ENCODE measurements at places on chromosomes 5 and 9.

DNA sequence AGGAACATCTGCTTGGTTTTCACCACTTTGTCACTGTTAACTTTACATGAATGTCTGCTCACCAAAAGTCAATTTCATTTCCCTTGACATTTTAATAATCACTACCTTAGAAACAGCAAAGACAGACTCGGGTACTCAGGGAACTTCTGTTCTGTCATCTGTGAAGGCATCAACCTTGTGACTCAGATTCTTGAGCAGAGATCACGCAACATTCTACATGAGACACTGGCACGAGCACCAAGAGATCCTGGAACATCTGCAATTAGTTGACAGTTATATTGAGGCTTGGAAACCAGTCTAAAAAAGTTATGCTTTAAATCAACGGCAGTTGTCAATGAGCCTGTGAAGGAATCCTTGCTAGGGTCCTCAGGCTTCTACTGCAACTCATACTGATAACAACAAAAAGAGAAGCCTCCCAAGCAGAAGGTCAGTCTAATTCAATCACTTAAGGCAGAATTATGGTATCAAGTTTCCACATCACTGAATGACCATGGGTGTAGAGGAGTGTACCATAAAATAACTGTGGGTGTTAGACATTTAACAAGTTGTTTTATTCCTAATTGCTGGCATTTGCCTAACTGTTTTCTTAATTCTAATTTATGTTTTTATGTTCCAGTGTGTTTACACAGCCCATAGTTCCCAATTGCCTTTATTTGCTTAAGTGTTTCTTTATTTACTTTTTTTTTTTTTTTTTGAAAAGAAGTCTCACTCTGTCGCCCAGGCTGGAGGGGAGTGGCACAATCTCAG is 3.3 kb upstream of the PBX3 start:
- no peak for DNase-seq

GRCh38 chr9:109556061-109556460 is 58.0 kb upstream of the PTPN3 start:
- DNase-seq = no peak

- no peak for DNase-seq
Measured at GRCh38 chr5:134149571-134150303, 27.0 kb downstream of the SKP1 start.

GRCh38 chr9:73151653-73152542 is at the start of gene ANXA1:
ANXA1 (plus strand) TSS chr9:73151865; CDS start chr9:73158536, 6,671 bp downstream.
- no peak for DNase-seq

DNA sequence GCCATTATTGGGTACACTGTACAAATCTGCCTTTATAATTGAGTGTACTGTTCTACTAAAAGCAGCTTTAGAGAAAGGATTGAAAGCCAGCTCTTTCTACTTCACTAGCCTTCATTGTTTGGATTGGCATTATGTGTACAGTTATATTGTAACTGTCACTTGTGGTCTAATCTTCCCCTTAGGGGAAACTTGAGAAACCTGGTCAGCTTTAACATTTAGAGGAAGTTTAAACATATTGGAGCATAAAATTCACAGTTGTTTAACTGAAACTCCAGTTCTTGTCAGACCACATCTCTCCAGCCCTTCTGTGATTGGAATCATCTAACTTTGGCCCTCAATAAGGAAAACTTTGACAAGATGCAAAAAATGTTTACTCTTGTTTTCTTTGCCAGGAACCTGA is 24.6 kb downstream of the PIK3R1 start:
- DNase-seq = no peak

DNA sequence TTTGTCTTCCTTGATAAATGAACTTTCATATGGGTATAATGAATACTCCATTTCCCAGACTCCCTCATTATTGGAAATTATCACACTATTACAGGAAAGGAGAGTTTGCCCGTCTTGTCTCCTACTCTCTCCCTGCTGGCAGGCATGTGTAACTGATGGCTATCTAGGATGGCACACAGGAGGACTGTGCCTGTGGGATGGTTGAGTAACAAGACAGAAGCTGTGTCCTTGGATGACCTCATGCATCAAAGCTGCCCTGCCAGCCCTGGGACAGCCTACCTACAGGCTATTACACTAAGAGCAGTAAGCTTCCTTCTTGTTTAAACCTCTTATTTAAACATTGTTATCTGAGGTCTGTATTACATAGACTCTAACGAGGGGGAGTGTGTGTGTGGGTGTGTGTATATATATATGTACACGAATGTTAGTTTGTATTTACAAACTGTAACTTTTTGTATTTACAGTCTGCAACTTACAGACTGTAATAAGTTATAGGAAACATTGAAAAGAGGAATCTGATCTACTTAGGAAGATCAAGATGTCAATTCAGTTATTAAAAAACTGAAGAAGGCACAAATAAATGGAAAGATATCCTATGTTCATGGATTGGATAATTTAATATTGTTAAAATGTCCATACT is 247.6 kb upstream of the ACO1 start:
- no peak for DNase-seq

DNA sequence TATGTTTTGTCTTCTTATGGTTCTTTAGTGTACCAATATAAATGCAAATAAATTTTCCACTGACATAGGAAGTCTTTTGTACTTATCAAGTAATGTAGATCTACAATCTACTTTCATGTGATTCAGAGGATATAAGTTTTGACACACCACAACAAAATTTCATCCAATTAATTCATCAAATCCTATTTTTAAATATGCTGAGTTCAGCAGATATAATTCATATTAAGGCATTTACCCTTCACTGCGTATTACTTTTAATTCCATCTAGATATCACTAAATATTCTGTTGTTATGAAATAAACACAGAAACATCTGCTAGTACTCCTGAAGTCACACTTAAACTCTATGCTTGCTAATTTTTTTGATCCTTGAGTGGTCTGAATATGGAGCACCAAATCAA is 19.8 kb upstream of the ZNF354A start:
- DNase-seq = no peak

GRCh38 chr5:607541-608428 is 4.4 kb upstream of the CEP72 start:
- DNase-seq = no peak

DNA sequence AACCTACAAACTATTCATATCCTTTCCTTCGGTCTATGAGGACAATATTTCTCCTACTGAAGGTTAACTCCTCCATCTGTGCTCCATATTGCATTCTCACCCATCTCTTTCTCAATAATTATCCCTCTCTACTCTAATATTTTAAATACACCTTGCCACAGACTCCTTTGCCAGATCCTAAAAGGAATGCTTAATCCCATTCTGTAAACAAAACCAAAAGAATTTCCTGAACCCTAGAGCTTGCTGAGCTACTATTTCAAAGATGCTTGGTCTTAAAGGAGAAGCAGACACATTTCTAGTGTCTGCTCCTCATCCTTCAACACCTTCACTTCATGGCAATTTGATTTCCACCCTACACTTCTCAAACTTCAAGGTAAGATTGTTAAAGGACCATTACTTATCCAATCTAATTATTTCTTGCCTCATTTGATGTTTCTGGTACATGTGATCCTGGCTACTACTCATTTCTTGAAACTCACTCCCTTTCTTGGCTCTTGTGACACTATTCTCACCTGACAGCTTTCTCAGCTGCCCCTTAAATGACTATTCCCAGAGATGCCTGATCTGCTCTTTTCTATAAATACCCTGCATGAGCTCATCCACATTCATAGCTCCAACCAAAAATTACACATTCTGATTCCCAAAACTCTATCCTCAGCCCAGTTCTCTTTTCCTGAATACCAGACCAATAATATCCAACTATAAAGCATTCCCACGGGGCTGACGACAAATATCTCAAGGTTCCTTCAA is 20.2 kb downstream of the HOMER1 start:
- no peak for DNase-seq

DNA sequence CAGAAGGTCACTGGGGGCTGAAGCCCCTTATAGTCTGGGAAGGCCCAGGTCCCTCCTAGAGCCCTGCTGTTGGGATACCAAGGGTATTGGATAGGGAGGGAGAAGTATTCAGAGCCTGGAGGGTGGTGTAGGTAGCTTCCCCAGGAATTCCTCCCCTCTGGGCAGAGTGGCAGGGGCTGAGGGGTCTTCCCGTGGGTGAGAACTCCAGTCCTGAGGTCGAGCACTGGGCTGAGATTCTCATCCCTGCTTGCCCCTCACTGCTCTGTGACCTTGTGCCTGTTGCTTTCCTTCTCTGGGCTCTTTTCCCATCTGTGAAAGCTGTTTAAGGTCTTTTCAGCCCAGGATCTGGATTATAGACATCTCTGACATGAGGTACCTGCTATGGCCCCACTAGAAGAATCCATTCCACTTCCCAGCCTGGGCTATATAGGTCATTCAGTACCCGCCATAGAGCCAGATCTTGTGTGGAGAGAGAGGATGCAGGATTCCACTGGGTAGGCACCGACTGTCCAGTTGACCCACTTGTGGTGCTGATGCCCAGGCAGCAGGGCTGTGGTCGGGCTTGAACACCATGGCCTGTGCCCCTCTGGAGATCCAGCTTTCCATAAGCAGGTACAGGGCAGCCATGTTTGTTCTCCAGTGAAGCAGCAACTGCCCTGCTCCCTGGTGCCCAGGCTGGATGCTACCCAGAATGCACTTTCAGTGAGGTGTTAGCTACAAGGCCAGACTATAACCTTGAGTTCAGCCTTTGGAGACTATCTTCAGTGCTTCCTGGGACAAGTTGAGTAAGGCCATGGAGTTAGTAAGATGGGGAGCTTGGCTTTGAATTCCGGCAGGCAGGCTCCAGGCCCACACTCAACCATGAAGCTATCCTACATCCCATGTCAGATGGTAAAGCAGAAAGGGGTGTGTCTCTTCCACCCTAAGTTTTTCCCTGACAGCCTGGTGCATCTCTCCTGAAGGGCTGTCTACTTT is 60.1 kb downstream of the AMBP start:
- no peak for DNase-seq

GRCh38 chr9:27108981-27109541 is at the start of gene TEK:
TEK (plus strand) TSS chr9:27109225; CDS start chr9:27109591, 366 bp downstream.
- no peak for DNase-seq

GRCh38 chr5:168305281-168305680 is 13.8 kb downstream of the WWC1 start:
- DNase-seq = no peak

GRCh38 chr9:118128313-118128712 is 424.1 kb downstream of the TLR4 start:
- DNase-seq = no peak

GRCh38 chr5:56861893-56862485 is 46.6 kb downstream of the MAP3K1 start:
- no peak for DNase-seq

DNA sequence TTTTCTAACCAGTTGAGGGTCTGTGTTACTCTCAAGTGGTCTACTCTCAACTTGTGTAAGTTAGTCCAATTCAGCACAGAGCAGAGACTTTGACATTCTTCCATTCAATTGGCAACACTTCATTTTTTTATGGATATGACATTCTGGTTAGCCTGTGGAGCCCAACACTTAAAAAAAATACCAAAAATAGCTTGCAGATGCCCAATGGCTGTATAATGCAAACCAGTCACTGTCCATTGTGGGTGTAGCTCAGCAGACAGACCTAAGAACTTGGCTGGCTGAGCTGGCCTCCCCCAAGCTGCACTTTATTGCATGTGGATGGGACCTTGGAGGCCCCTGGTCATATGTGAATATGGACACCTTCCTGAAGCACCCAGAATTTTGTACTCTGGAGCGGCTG is 103.2 kb downstream of the DPYSL3 start:
- no peak for DNase-seq

GRCh38 chr5:54861212-54861894 is 124.0 kb downstream of the ESM1 start:
- no peak for DNase-seq

GRCh38 chr5:75037106-75037505 is 15.3 kb downstream of the GCNT4 start:
- DNase-seq = no peak

- no peak for DNase-seq
Measured at GRCh38 chr9:77830618-77831285, 182.6 kb upstream of the GNA14 start.

GRCh38 chr5:15472116-15472515 is 27.9 kb upstream of the FBXL7 start:
- DNase-seq = no peak

- DNase-seq = no peak
Measured at GRCh38 chr5:62421414-62421813, 8.9 kb downstream of the IPO11 start.

- DNase-seq = no peak
Measured at GRCh38 chr5:9344751-9345240, 201.1 kb downstream of the SEMA5A start.

DNA sequence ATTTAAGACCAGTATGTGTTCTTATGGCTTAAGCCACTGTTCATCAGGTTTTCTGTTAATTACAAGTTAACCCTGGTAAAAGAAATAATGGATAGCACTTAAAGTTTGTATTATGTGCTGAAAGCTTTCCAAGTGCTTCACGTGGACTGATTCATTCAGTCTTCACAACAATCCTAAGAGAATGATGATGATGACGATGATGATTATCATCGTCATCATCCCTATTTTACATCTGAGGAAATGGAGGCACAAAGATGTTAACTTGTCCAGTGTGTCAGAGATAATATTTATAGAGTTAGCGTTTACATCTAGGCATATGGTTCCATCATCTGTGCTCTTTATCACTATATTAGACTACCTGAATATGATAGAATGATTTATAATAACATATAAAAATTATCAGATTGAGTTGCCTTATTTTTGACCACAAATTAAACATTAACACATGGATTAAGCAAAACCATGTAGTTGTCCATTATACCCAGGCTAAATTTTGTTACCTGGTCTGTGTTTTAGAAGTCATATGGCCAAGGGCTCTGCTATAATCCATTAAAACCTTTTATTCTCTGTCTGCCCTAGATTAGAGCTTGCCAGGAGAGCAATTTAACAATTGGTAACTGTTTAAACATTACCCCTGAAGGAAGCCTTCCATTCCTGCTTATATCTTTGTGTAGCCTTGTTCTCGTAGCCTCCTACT is 102.3 kb upstream of the MAP3K1 start:
- DNase-seq = no peak

- no peak for DNase-seq
Measured at GRCh38 chr5:18403941-18404438, 769.7 kb downstream of the TAF11L14 start.

DNA sequence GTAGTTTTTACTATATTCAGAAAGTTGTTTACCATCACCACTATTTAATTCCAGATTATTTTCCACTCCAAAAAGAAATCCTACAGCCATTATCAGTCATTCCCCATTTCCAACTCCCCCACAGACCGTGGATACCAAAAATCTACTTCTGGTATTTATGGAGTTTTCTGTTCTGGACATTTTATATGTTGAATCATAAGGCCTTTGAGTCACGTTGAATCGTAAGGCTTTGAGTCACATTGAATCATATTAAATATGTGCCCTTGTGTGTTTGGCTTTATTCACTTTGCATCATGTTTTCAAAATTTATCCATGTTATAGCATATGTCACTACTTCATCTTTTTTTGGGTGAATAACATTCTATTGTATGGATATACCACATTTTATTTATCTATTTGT is 454.1 kb upstream of the NUDT12 start:
- DNase-seq = no peak

GRCh38 chr5:150108711-150109514 is 22.6 kb upstream of the CSF1R start:
- DNase-seq = no peak

- no peak for DNase-seq
Measured at GRCh38 chr9:126443144-126443543, 116.5 kb downstream of the MVB12B start.

- DNase-seq = no peak
Measured at GRCh38 chr5:5882706-5883105, 460.2 kb downstream of the ICE1 start.

- DNase-seq = no peak
Measured at GRCh38 chr5:42506662-42507061, 83.4 kb downstream of the GHR start.

GRCh38 chr9:112170235-112170634 is 4.9 kb downstream of the SUSD1 start:
- no peak for DNase-seq

Measured in activated T-helper 1 cell treated with anti-CD3 and anti-CD28 coated beads, Interleukin-2, amount 50 U/mL, for 16 hours (primary cell).